ENCODE measurements at places on chromosomes 12 and 14. TPM values are rescaled to one million over a fixed set of nuclear protein-coding genes. Genes with fewer than 3 reads are reported as not detected.
A peak's percentile ranks its signal among the peaks of the same experiment; 100 is the strongest.

GALNT8 gene
- 1.2 TPM for total RNA-seq

ACSS3 gene
- total RNA-seq: 89.4 TPM

DLGAP5 gene
- total RNA-seq: not detected

LRRC10 gene
- not detected for total RNA-seq

KRT83 gene
- not detected for total RNA-seq

BCL2L14 gene
- not detected for total RNA-seq

NTN4 gene
- 33.3 TPM for total RNA-seq

ERGIC2 gene
- total RNA-seq: 31.8 TPM

CPNE6 gene
- not detected for total RNA-seq

- H3K36me3 ChIP-seq: peaks cover 79% of the 10 kb centered on the region
- no peak overlapping the region for H3K27ac ChIP-seq
- H3K27me3 ChIP-seq: no peaks in the 10 kb centered on the region
- H3K4me1 ChIP-seq: no peaks in the 10 kb centered on the region
Observed at GRCh38 chr12:109088818-109089217, 4.5 kb downstream of the ALKBH2 start.

DNA sequence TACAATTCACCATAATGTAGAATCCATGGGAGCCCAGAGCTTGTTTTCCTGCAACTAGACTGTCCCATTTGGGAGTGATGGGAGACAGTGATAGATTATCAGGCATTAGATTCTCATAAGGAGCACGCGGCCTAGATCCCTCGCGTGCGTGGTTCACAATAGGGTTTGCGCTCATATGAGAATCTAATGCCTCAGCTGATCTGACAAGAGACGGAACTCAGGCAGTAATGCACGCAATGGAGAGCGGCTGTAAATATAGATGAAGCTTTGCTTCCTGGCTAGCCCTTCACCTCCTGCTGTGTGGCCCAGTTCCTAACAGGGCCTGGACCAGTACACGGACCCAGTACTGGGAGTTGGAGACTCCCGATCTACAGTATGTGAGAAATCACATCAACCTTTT lies 126.7 kb downstream of the FBXL14 start:
- no peaks in the 10 kb centered on the region for H3K27me3 ChIP-seq
- no peak overlapping the region for H3K27ac ChIP-seq
- no peaks in the 10 kb centered on the region for H3K4me1 ChIP-seq
- no peak overlapping the region for H3K4me3 ChIP-seq

GRCh38 chr14:91831337-91831736 lies 36.0 kb downstream of the TC2N start:
- H3K4me3 ChIP-seq: no peak overlapping the region
- H3K36me3 ChIP-seq: no peaks in the 10 kb centered on the region
- H3K27me3 ChIP-seq: no peaks in the 10 kb centered on the region
- no peak overlapping the region for H3K27ac ChIP-seq
- peaks cover 13% of the 10 kb centered on the region for H3K4me1 ChIP-seq
- DNase-seq: no peak

- no peaks in the 10 kb centered on the region for H3K27me3 ChIP-seq
- no peaks in the 10 kb centered on the region for H3K4me1 ChIP-seq
- DNase-seq: no peak
- H3K36me3 ChIP-seq: no peaks in the 10 kb centered on the region
- H3K27ac ChIP-seq: no peak overlapping the region
Observed at GRCh38 chr14:51661504-51661903, 9.8 kb downstream of the FRMD6 start.

DNA sequence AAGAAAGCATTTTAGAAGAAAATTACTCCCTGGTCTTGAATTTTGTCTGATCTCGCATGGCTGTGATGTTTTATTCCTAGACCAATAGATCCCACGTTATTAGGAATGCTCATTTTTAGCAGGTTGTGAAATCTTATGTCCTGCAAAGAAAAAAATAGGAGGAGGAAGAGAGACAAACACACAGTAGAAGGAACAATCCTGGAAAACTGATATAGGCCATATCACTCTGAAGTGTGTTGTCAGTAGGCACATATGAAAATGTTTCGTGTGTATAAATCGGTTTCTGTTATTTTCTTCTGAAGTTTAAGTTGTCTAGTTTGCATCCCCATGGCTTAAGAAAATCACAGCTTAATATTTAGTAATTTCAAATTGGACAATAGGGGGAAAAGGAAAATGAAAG lies 12.4 kb downstream of the SLCO1B3 start:
- H3K27ac ChIP-seq: no peak overlapping the region
- no peak for DNase-seq

GRCh38 chr12:56676851-56677580 lies 11.1 kb downstream of the PTGES3 start:
- H3K4me1 ChIP-seq: no peaks in the 10 kb centered on the region
- no peaks in the 10 kb centered on the region for H3K36me3 ChIP-seq
- H3K27me3 ChIP-seq: no peaks in the 10 kb centered on the region
- no peak overlapping the region for H3K4me3 ChIP-seq

DNA sequence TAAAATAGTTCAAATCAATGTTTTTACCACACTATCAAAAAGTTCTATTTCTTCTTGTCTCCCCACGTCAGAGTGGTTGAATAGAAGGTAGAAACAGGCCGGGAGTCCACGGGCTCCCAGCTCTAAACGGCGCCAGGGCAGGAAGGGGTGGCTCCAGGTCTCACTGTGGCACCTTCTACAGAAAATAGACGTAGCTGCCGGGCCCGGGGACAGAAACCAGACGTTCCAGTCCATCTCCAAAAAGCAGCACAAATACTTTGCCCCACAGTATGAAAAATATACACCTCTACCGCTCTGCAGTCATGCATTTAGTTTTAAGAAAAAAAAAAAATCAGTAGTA lies 30.9 kb downstream of the CCNK start:
- no peak for DNase-seq
- no peaks in the 10 kb centered on the region for H3K27me3 ChIP-seq
- peak overlapping the region; percentile 72 for H3K27ac ChIP-seq

DNA sequence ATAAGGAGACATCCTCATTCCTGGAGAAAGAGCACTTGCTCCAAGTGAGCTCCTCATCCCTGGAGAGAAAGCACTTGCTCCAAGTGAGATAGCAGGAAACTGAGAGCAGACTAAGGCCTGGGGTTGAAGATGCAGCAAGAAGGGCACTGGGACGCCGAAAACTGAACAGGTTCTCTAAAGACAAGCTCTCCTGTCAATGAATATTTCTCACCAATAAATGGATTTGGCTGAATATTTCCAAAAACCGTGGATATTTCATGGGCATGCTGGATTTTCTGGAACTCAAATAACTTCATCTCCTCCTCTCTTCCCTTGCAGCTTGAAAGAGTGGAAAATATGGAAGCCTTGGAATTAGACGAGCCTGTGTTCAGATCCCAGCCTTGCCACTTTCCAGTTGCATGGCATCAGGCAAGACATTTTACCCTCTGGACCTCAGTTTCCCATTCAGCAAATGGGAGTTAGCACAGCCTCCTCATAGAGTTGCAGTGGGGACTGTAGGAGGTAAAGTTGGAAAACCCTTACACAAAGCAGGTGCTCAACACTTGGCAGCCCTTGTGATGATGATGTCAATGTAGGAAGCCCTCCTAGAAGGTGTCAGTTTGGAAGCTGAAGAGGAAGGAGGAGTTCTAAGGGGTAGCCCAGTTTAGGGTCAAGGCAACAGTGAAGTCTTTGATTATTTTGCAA lies 4.4 kb upstream of the KRT76 start:
- H3K4me3 ChIP-seq: no peak overlapping the region
- no peaks in the 10 kb centered on the region for H3K27me3 ChIP-seq
- no peaks in the 10 kb centered on the region for H3K36me3 ChIP-seq
- no peak overlapping the region for H3K27ac ChIP-seq
- H3K4me1 ChIP-seq: no peaks in the 10 kb centered on the region
- no peak for DNase-seq

- no peak overlapping the region for H3K27ac ChIP-seq
- no peak for DNase-seq
- no peaks in the 10 kb centered on the region for H3K27me3 ChIP-seq
- no peaks in the 10 kb centered on the region for H3K4me1 ChIP-seq
- H3K4me3 ChIP-seq: no peak overlapping the region
Observed at GRCh38 chr12:76197283-76197682, 112.8 kb upstream of the NAP1L1 start.

DNA sequence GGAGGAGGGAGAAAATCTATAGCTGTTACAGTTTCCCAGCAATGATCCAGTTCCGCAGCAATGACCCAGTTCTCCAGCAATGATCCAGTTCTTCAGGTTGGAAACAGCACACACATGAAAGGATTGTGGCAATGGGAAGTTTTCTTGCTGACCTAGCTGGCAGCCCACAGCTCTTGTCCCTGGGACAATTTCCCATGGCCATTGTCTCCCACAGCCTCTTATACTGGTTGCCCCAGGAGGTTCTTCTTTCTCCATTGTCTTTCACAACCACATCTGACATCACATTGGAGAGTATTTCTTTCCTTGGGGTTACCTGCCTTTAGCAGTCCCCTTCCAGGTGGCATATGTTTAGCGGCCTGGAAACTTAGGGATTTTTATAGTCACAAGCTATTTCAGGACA lies 209.8 kb upstream of the PLEKHG7 start:
- no peaks in the 10 kb centered on the region for H3K27me3 ChIP-seq
- no peak overlapping the region for H3K27ac ChIP-seq

GRCh38 chr12:108442067-108442466 lies 73.0 kb upstream of the FICD start:
- no peaks in the 10 kb centered on the region for H3K27me3 ChIP-seq
- no peak for DNase-seq
- H3K4me1 ChIP-seq: no peaks in the 10 kb centered on the region
- H3K27ac ChIP-seq: no peak overlapping the region
- H3K36me3 ChIP-seq: no peaks in the 10 kb centered on the region

- H3K27me3 ChIP-seq: no peaks in the 10 kb centered on the region
- H3K4me3 ChIP-seq: no peak overlapping the region
- no peaks in the 10 kb centered on the region for H3K36me3 ChIP-seq
- no peak overlapping the region for H3K27ac ChIP-seq
- DNase-seq: no peak
Observed at GRCh38 chr12:116094475-116094874, 183.0 kb downstream of the MED13L start.

GRCh38 chr14:75906680-75907280 lies 75.0 kb downstream of the TGFB3 start:
- H3K36me3 ChIP-seq: peaks cover 14% of the 10 kb centered on the region
- no peak overlapping the region for H3K4me3 ChIP-seq
- peak; percentile 87 for DNase-seq

- DNase-seq: no peak
- no peak overlapping the region for H3K27ac ChIP-seq
- H3K36me3 ChIP-seq: no peaks in the 10 kb centered on the region
Observed at GRCh38 chr12:92486443-92487137, 216.2 kb upstream of the PLEKHG7 start.

DNA sequence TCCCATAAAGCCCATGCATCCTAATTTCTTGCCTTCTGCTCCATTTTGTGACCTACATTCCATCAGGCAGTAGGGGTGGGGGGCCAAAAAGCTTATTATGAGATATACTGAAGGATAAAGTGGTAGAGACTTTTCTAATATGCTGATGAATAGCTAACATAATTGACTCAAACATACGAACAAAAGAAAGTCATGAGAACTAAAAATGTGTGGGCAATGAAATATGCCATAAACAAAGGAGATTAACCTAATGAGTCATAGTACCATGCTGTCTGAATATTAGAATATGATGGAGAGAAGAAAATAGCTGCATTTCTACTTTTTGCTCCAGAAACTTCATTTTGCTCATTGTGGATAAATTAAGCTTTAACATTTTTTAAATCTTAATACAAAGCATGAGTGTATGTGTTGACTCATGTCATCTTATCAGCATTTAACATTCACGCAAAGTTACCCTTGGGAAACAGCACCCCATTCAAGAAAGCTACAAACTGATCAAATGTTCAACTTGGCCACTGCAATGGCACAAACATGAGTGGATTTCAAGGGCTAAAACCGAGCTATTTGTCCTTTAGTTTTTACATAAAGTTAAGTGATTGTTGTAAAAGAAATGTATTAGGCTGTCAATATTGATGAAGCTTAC lies 64.0 kb upstream of the DIO2 start:
- H3K4me3 ChIP-seq: no peak overlapping the region
- no peaks in the 10 kb centered on the region for H3K4me1 ChIP-seq
- H3K27ac ChIP-seq: peak overlapping the region; percentile 41
- DNase-seq: no peak

Measured in tibial nerve (tissue), 4 donors.